ENCODE measurements at places on chromosomes 5 and 9.

DNA sequence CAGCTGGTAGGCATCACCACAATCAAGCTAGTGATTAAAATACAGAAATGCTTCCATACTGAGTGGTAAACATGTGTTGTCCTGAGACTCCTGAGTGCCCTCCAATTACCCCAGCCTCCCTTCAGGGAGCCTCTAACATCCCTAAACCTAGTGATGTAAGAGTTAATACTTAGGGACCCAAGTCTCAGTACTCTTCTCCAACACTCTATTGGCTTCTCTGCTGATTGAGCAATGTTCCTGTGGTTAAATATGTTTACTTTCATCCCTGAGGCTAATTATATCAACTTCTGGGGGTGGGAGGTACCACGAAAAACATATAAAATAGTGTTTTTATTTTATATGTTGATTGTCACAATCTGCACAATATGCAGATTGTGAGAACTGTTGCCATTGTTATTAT lies 5.0 kb downstream of the GRXCR2 start:
- no peak for DNase-seq

- no peak for DNase-seq
These were observed 124.4 kb upstream of the MSX2 start for GRCh38 chr5:174599992-174600391.

DNA sequence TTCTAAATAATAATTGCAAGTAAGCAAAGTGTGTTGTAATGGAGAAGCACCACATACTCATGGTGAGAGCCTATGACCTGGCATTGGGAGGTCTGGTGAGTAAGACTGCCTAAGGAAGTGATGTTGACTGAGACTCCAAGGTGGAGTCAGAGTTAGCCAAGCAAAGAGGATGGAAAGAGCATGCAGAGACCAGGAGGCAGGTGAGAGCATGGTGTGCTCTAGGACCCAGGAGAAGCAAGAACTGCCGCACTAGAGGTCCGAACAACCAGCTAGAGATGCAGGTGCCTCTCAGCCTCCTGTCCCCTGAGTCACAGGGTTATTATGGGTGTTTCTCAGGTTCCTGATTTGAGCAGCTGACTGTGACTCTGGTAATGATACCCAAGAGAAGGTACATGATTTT lies 27.3 kb downstream of the ANP32B start:
- DNase-seq = no peak

- DNase-seq = no peak
These were observed 294.5 kb downstream of the EBF1 start for GRCh38 chr5:158805195-158805594.

DNA sequence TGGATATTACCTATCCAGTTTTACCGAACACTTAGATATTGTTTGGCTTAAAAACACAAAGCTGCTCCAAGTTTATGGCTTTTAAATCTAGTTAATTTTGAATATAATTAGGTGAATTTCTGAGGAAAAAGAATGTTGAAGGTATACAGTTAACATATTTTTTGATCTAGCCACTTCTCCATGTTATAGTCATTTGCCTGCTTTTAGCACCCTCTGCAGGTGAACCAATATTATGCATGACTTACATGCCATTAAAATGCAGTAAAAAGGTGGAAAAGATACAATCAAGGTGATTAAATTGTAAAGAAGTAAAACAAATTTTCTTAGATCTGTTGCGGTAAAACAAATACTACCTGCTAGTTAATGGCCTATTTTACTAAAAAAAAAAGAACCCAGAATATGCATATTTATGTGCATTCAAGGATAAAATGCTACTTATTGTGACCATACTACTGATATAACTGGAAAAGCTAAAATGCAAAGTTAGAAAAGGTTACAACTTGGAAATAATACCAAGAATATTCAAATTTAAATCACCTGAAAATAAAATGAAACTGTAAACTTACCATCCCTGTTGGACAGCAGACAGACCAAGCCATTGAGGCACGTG lies 132.1 kb downstream of the AP3B1 start:
- no peak for DNase-seq

GRCh38 chr9:35729700-35730485 lies 2.1 kb downstream of the TLN1 start:
- no peak for DNase-seq

DNA sequence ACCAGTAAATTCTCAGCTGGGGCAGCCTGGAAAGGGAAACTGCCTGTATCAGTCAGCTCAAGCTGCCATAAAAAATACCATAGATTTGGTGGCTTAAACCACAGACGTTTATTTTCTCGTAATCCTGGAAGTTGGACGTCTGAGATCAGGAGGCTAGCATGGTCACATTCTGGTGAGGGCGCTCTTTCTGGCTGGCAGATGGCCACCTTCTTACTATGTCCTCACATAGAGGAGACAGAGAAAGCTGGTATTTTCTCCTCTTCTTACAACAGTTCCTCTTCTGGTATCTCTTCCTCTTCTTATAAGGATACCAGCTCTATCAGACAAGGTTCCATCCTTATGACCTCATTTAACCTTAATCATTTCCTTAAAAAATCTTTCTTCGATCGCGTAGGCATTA lies 50.5 kb upstream of the RFX3 start:
- no peak for DNase-seq

DNA sequence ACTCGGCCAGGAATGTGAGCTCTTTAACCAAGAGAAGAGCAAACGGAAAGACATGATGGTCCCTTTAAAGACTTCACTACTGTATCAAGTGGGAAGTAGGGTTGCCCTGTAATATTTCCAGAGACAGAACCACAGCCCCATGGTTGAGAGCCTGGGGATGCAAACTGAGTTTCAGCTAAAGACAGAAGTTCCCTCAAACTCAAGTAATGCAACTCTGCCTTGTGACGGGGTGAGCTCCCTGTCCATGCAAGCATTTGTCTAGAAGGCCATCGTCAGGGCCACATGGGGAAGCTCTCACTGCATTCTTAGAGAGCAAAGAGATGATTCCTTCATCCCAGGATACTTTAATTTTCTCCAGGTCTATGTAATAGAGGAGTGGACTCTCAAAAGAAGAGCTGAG lies 82.8 kb downstream of the INSYN2B start:
- DNase-seq = no peak

All from stimulated activated CD4-positive, alpha-beta T cell treated with anti-CD3 and anti-CD28 coated beads, TNF-alpha, amount 100 ng/mL, for 4 hours (primary cell).